ENCODE measurements at places on chromosomes 13 and 19.

- no peak for DNase-seq
Measured at GRCh38 chr19:33499248-33499647, 22.3 kb downstream of the PEPD start.

- no peak for DNase-seq
Measured at GRCh38 chr13:50208826-50209335, 193.6 kb downstream of the KCNRG start.

DNA sequence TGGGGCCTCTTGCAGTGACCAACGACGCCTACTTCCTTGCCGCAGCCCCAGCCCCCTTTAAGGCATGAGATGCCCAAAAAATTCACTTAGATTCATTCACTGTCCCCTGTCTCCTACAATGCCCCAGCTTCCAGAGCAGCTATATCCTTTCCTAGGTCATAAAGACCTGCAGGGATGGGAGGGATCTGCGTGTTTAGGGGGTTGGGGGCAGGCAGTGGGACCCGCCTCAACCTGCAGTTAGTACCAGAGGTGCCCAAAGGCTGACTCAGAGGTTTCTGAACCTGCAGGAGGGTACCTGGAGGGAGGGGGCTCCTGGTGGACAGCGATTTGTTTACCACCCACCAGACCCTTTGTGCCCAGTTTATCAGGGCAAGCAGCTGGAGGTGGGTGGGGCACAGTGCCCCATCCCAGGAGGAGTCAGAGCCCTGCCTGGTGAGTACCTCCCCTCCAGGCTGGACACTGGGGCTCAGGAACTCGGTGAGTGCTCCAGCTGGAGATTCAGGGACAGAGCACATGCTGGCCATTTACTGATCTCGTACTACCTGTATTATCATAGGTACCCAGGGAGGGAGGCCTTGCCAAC lies 10.1 kb downstream of the RPS28 start:
- DNase-seq: no peak

DNA sequence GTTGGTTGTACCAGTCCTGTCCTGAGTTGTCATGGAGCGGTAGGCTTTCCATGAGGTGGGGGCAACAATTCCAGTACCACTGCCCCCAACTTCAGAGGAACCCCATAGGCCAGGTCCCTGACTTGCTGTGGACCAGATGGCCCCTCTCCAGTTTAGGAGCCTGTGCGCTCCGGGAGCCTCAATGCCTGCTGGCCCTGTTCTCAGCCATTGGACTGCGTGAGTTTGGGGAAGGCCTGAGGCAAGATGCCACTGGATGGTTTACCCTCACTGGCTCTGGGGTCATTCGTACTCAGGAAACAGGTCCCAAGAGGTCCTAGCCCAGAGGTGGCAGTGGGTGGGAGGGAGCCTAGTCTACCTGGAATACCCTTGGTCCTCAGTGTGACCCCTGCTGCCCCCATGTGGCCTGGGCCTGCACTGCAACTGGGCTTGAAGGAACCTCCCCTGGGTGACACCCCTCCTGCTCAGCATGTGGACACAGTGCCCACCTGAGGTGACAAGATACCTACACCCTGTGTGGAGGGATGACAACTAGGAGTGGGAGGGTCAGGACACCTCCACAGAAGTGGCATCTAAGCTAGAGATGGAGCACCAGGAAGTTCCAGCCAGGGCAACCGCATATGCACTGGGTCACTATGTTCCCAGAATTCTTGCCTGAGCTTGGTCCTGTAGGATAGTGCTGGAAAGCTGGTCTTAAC lies 6.0 kb upstream of the PRR19 start:
- DNase-seq: no peak

DNA sequence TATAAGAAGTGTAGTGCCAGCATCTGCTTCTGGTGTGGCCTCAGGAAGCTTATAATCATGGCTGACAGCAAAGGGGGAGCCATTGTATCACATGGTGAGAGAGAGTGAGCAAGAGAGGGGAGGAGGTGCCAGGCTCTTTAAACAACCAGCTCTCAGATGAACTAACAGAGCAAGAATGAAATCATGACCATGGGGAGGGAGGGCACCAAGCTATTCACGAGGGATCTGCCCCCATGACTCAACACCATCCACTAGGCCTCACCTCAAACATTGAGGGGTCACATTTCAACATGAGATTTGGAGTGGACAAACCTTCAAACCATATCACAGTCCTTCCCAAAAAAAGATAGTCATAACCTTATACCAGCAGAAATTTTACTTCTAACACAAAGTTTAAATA lies 174.0 kb downstream of the GPC5 start:
- no peak for DNase-seq

DNA sequence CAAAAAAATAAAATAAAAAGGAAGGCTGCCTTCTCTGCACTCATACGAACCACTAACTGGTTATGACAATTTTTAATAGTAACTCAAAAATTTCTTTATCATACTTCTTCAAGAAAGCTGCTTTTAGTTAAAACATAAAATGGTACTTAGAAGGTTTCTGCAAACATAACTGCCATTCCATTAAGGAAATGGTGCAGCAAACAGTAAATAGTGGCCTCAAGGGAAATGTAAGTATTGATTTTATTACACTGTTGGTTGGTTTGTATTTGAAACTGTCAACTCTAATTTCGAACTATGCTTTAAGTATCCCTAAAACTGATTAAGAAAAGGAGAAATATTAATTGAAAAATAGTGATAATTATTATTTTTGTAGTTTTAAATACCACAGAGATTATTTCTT lies 278.0 kb downstream of the DACH1 start:
- no peak for DNase-seq

GRCh38 chr19:1214862-1215731 lies 9.5 kb downstream of the STK11 start:
- no peak for DNase-seq

DNA sequence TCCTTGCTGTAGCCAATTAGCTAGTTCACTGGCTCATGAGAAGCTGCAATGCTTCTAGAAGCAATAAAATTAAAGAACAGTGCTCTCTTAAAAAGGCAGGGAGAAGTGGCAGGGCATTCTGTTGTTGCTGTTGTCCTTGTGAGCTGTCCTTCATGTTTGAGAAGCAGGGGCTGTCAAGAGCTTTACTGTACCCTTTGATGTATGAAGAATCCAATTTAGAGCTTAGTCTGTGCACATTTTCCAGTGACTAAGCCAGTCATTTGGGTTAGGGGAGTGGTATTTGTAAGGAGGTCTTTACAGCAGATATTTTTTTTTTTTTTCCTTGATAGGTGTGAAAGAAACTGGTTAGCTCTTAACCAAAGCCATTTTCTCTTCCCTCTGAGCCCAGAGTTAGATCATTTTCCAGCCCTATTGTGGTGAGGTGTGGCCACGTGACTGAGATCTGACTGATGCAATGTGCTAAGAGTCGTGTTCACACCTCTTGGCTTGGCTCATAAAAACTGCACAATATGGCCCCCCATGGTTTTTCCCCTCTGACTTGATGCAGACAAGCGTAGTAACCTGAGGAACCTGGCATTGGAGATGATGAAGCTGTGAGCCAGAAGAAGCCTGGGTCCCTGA lies 309.6 kb upstream of the TMTC4 start:
- peak; percentile 25 for DNase-seq
